Stimulated activated CD8-positive, alpha-beta memory T cell treated with anti-CD3 and anti-CD28 coated beads, Interleukin-7, amount 100 ng/mL, for 48 hours (primary cell): ENCODE measurements at places on chromosomes 7 and 10.

DNA sequence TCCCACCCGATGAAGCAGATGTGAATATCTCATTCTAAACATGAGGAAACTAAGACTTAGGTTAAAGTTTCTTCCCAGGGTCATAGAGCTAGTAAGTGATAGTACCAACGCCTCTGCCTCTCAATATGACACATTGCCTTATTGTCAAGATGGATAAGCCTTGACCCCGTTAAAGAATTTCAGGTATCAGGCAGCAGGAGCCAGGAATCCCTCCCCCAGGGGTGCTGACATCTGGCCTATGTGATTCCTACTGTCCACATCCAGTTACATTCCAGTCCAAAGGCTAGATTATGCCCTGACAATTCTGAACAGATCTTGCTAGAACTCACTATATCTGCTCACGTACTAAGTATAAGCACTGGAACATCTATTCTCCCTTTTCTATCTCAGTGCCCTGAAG is 58.0 kb upstream of the ASAH2 start:
- DNase-seq = no peak

- DNase-seq = no peak
Observed at GRCh38 chr10:111766464-111766863, 417.1 kb downstream of the GPAM start.

- no peak for DNase-seq
Observed at GRCh38 chr7:191105-191980, 1.0 kb upstream of the FAM20C start.

DNA sequence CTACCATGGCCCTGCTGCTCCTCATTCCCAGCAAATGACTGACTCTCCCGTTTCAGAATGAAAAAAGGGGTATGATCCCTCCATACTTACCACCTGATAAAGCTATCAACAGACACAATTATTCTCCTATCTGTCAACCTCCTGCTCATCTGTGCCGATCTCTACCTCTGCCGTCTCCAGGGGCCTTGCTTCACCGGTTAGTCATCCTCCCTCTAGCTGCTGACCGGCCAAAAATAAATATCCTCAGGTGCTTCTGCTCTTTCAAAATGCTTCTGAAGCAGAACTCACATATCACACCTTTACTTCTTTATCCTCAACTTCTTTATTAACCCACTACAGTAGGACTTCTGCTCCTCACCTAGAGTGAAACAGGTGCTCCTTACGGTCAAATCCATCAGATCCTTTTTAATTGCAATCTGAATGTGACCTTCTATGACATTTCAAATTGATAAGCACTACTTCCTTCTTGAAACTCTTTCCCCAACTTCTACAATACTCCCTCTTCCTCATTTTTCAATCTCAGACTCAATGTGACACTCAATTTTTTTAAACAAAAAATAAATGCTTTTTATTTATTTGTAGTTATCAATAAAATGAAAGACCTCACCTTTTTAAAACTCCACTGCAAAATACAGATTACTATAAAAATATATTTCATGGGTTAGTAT is 63.2 kb downstream of the LMBR1 start:
- no peak for DNase-seq

DNA sequence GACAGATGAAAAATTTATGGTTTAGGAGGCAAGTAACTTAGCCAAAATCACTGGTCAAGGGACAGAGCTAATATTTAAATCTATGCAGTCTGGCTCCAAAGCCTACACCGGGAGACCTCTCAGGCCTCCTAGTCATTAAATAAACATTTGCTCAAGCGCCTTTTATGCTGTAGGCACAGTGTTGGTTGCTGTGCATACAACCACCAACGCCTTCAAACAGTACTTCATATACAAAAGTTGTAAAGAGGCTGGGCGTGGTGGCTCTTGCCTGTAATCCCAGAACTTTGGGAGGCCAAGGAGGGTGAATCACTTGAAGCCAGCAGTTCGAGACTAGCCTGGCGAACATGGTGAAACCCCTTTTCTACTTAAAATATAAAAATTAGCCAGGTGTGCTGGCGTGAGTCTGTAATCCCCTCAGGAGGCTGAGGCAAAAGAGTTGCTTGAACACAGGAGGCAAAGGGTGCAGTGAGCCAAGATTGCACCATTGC is 159.8 kb downstream of the MAGI2 start:
- DNase-seq = no peak

DNA sequence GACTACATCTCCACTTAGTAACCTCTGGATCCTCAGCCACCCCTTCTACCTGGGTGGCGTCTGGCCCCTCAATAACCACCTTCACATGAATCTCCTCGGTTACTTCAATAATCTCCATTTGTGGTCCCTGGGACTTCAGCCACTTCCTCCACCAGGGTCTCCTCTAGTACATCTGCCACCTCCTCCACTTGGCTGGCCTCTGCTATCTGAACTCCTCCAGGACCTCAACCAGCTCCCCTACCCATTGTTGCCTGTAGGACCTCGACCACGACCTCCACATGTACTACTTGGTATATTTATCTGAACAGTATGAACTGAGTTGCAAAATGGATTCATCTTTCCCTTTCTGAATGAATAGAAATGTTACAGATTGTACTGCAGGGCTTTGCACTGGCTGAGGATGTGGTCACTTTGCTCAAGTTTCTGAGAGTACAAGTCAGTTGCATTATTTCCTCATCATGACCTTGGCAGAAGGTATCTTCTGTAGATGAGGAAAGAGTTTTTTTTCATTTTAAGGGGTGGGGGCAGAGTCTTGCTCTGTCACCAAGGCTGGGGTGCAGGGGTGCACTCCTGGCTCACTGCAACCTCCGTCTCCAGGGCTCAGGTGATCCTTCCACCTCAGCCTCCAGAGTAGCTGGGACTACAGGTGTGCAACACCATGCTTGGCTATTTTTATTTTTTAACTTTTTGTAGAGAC is 36.0 kb downstream of the MAT1A start:
- no peak for DNase-seq

- DNase-seq = no peak
Observed at GRCh38 chr7:389911-390601, 100.1 kb downstream of the FOXL3 start.
